ENCODE measurements at places on chromosomes 13 and 19.

- no peak for DNase-seq
These were observed 1187.7 kb upstream of the PCDH9 start for GRCh38 chr13:68417801-68418200.

GRCh38 chr13:31029102-31029501, 96.6 kb downstream of the TEX26 start:
- DNase-seq, result peak; percentile 53

GRCh38 chr19:30743011-30743410, 370.8 kb downstream of the ZNF536 start:
- DNase-seq, result no peak

DNA sequence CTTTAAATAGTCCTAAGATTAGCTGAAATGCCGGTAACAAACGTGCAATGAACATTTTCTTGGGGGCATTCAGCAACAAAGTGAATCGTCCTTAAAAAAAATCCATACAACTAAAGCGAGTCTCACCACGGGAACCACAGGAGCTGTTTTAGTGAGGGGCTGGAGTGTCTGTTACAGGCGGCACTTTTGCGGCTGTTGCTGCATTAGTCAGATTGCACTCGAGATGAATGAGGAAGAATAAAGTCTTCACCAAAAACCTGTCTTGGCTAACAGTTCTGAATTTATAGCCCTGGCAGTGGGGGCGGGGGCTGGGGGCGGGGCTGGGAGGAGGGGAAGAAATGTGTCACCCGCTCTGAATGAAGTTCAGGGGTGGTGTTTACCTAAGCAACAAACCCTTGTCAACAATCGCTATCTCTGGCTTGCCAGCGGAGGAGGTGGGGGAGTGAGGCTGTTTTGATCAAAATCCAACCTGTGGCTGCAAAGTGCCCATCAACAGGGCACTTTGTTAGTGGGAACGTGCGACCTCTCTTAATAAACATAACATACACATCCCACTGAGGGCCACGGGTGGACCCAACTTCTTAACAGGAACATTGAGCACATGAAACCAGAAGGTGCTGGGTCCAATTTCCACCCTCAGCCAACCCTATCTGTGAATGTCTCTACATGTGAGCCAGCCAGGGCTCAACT, 44.5 kb downstream of the RFX2 start:
- DNase-seq, result no peak

DNA sequence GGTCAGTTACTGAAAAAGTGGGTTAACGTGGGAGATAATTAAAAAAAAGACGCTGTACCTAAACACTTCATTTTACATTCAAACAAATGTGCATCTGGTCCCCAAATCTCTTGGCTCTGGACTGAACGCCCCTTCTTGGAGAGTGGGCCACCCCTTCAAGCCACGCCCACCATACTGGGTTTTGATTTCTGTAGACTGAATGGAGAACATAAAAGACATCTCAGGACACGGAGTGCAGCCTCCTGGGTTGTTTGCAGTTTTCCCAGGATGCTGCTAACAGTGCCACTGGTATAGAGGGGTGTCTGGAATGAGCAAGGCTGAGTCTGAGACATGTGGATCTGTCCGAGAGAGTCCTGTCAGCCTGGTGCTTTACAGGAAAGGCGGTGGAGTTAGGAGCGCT, 10.6 kb downstream of the TFDP1 start:
- DNase-seq, result no peak

DNA sequence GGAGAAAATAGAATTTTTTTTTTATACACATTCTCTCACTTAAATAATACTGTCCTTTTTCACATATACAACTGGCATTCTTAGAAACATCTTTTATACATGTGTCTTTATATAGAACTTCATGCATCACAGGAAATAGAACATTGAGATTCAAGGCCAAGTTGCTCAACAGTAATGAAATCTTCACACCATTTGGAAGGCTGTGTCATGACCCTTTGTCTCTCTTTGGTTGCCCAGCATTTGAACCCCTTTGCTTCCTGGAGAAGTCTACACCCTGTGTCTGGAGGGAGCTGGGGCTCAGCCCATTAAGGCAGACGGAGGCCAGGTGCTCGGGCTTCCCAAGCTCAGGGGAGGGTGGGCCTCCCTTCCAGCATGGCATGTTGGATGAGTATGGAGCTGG, 41.1 kb downstream of the B3GLCT start:
- no peak for DNase-seq

DNA sequence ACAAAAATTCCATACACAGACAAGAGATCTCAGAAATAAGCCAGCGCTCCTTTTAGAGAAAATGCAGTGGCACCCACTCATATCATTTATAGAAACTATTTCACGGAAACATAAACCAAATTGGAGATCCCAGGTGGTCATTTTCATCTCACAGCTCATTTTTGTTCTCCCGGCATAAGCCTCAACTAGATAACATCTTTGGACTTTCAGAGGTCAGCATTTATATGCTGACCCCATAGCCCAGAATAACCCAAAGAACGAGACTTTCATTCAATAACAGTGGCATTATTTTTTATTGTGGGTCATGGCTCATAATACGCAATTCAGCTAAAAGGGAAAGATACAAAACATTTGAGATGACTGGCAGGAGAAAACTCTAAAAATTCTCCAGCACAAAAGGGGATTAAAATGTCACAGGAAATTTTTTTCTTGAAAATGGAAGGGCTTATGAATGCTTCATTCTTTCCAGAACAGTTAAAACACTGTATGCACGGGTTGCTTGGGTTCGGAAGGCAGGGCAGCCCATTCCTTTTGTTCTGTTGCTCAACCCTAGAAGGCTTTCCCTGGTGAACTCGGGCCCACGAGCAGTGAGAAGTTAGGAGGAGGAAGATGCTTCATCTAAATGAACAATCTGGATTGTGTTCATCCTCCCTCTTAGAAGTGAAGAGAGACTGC, 24.0 kb downstream of the STARD13 start:
- DNase-seq, result no peak

DNA sequence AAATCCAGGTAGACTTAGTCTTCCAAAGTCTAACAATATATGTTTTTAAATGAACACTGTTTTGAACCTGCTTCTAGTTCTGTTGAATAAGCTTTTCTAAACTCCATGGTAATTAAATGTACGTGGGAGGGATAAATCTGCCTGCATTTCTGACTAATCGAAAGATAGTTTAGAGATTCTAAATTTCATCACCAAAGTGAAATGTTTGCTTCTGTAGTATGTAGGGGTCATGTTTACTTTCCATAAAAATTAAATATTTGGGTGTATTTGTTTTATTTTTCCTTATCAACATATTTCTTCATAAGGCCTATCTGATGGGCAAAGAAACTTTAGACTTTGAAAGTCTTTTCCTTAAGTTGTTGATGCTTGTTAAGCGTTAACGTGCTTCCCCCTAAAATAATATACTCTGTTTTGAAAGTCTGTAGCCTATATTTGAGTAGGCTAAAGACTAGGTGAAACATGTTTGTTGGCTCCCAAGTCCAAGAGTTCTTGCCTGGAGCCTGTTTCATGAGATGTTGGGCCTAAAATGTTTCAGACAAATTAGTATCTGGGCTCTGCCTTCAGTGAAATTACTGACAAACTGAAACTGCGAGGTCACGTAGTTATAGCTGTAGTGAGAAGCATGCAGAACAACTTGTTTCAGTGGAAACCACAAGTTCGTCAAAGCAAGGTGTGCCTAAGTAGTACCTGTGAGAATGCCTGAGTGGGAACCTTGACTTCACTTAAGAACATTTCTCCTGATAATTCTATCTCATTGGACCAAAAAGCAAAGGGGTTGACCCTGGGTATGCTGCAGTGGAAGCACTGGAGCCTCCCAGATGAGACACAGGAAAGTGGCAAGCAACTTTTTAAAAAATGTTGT, 126.2 kb downstream of the LMO7 start:
- DNase-seq, result no peak

DNA sequence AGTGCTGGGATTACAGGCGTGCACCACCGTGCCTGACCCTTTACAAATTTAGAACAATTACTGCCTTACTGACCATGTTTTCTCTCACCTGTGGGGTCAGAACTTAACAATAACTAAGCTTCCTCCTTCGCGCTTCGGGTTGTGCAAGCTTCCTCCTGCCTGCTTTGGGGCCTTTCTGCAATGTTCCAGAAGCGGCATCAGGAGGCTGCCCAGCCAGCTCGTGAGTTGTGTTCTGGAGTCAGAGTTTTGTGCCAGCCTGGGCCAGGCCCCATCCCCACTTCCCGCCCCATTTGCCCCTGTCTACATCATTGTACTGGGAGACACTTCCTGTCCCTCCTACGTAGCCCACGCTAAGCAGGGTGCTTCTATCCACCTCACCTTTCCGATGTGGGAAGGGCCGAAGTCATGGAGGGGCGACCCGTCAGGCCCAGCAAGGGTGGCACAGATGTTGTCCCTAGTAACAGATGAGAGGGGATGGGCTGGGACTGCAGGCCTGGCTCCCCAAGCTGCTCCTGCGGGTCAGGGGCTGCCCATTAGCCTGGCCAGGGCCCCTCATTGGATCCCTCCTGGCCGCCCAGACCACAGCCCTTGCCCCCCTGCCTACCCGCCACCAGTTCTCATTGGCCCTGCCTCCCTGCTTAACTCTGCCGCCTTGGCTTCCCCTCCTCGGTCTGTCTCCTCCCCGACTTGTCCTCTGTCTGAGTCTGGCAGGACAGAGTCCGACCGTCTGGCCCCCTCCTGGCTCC, 13.4 kb downstream of the UHRF1 start:
- no peak for DNase-seq

GRCh38 chr19:29045679-29046254, 167.2 kb downstream of the UQCRFS1 start:
- DNase-seq, result no peak

GRCh38 chr13:75550159-75550567, 572 bp downstream of the UCHL3 start:
- DNase-seq, result peak; percentile 36

- DNase-seq, result no peak
These were observed 14.8 kb downstream of the DIAPH3 start for GRCh38 chr13:60148918-60149317.

Measured in NCI-H524 (cell line).